ENCODE measurements at places on chromosomes 1 and 21.
A peak's percentile ranks its signal among the peaks of the same experiment; 100 is the strongest.

DNA sequence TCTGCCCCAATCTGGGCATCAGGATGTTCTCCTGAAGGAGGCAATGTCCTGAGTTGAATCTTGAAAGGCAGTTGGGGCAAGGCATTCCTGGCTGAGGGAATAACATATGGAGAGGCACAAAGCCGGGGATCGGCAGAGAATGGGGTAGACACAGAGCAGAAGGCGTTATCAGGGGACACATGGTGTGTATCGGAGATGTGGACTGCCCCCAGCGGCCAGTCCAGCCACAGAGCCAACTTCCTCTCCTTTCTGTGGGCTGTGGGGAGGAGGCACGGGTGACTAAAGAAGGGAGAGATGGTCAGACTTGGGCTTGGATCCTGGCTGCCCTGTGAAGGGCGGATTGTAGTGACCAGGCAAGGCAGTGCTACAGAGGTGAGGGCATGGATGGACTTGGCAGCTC lies 32.1 kb downstream of the FOXD2 start:
- no peak for DNase-seq

- no peak for DNase-seq
These were observed 366.0 kb downstream of the TTLL7 start for GRCh38 chr1:83632906-83633305.

- DNase-seq = peak; percentile 85
These were observed 37.3 kb downstream of the NENF start for GRCh38 chr1:212470059-212470458.

DNA sequence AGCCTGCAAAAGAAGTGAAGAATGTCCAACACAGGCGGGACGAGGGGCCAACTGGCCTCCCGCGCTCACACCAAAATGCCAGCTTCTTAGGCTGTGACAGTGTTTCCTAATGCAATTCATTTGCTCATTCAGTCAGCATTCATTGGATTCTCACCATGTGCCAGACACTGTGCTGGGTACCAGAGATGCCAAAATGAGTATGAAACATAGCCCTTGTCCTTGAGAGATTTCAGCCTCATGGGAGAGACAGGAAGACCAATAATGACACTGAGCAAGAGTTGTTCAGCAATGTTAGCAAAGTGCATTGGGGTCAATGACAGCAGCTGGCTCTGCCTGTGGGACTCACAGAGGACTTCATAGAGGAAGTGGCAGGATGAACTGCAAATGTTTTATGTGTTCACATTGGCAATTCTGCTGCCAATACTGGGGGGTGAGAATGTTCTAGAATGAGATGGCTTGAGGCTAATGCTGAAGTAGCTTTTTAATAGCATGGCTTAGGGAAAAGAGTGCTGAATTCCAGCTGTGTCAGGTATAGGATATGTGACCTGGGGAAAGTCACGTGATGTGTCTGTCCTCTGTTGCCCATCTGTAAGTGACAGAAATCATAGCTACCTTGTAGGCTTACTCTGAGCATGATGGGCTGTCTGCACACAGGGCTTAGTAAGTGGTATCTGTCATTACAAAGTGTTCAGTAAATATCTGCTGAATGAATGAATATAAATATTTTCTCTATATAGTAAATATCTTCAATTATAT lies 58.3 kb upstream of the KIF26B start:
- no peak for DNase-seq

DNA sequence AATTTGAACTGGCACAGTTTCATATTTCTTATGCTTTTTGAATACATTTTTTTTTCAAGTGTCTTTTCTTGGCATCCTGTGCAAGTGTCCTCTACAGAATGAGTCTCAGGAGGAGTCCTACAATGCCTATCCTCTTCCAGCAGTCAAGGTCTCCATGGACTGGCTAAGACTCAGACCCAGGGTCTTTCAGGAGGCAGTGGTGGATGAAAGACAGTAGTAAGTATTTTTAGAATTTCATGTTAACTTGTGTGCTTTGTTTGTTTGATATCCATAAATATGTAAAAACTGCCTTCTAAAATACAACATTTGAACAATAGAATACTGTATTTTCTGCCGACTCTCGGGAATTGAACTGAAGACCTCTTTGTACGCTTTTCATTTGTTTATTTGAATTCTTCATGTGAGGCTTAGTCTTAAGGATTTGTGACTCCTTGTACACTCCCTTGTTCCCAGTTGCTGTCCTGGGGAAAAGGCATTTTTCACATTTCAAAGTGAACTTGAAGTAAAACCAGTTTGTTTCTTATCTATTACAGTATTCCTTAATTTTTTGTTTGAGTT lies 56.6 kb downstream of the NCF2 start:
- no peak for DNase-seq

- DNase-seq = peak; percentile 82
These were observed 27.5 kb upstream of the EPB41 start for GRCh38 chr1:28886731-28887418.

- DNase-seq = no peak
These were observed 2.6 kb upstream of the TMCO4 start for GRCh38 chr1:19802269-19802668.

GRCh38 chr1:31614414-31615005 lies 3.0 kb upstream of the HCRTR1 start:
- DNase-seq = peak; percentile 23

GRCh38 chr1:62841587-62842169 lies 57.7 kb downstream of the ATG4C start:
- DNase-seq = no peak

- DNase-seq = no peak
These were observed 18.7 kb downstream of the C21orf58 start for GRCh38 chr21:46304955-46305354.

- no peak for DNase-seq
These were observed 3.7 kb downstream of the DMRTB1 start for GRCh38 chr1:53462769-53463501.

GRCh38 chr1:116740296-116740695 lies 13.9 kb upstream of the CD2 start:
- no peak for DNase-seq

DNA sequence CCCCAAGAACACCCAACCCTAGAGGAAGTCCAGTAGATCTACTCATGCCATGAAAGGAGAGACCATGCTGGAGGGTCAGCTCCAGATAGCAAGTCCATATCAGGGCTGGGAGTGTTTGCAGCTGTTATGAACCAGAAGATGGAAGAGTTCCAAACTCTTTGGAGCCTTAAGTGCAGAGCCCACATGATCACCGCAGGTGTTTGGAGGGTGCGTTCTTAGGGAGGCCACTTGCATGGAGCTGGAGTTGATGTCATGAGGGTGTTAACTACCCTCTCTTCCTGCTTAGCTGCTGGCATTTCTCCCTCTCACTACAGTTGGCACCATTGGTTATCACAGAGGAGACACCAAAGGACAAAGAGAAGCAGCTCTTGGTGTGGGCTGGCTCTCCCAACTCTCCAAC lies 616.9 kb downstream of the AJAP1 start:
- no peak for DNase-seq

DNA sequence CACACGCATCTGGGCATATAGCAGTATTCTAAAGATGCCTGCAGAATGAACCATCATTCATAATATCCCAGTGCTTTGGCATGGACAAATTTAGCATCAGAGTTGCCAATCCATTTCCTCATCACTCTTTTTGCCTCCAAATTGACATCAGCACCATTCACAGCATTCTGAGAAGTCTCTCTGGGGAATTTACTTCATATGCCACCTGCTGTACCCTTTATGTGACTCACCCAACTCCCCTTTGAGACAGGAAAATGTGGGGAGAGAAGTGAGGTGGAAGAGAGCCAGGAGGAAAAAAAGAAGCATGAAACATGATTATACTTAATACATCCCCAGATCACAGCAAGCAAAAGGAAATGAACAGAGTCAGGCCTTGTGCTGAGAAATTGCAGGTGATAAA lies 37.4 kb downstream of the RAB3B start:
- no peak for DNase-seq

- DNase-seq = no peak
These were observed 1.7 kb upstream of the GADD45A start for GRCh38 chr1:67683316-67683715.

DNA sequence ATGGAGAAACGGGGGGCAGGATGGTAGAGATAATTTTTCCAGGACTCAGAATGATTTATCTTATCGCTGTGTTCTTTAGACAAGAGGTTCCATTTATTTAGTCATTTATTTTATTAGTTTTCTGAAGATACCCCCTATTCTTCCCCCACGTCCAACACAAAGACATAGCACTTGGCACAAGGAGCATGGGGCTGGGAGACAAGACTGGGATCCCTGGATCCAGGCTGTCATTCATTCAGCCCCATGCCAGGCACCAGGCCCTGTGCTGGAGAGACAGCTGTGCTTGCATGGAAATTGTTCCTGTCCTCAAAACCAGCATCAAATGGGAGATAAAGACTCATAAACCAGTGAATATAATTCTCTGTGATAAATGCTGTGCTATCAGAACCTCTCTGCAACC lies 27.1 kb upstream of the PLXNA2 start:
- no peak for DNase-seq

GRCh38 chr1:196558411-196558810 lies 49.8 kb downstream of the KCNT2 start:
- DNase-seq = no peak

DNA sequence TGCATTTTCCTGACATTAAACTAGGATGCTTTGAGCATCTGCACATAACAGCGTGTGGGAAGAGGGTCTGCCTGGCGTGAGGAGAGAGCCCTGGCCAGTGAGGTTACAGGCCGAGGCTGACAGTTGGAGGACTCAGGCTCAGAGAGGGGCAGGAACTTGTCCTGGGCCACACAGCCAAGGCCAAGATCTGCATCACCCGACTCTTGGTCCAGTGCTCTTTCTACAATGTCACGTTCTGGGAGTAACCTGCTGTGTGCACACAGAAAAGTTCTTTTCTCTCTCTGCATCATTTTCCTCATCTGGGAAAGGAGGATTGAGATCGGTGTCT lies 42.8 kb upstream of the RUNX3 start:
- DNase-seq = no peak

DNA sequence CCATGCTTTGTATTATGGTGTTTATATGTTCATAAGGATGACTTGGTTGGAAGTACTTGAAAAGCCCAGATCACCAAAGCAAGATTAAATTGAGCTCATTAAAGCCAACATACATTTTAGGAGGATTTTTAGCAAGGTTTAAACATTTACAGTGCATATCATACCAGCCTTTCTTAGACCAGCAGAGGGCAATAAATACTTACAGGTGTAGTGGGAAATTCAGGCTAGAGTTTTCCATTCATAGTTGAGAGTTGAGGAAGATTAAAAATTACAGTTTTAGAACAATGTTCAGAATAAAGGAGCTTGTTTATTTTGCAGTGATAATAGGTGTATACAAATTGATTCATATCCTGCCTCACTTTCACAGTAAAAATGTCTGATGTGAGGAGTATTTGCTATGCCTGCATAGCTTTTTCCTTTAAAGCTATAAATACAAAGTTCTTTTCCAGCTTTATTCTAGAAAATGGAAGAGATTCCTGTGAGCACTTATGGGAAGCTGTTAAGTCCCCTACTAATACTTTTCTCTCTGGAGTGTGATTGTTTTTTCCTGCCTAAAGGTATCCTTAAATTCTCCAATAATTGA lies 35.3 kb downstream of the DTL start:
- DNase-seq = no peak

DNA sequence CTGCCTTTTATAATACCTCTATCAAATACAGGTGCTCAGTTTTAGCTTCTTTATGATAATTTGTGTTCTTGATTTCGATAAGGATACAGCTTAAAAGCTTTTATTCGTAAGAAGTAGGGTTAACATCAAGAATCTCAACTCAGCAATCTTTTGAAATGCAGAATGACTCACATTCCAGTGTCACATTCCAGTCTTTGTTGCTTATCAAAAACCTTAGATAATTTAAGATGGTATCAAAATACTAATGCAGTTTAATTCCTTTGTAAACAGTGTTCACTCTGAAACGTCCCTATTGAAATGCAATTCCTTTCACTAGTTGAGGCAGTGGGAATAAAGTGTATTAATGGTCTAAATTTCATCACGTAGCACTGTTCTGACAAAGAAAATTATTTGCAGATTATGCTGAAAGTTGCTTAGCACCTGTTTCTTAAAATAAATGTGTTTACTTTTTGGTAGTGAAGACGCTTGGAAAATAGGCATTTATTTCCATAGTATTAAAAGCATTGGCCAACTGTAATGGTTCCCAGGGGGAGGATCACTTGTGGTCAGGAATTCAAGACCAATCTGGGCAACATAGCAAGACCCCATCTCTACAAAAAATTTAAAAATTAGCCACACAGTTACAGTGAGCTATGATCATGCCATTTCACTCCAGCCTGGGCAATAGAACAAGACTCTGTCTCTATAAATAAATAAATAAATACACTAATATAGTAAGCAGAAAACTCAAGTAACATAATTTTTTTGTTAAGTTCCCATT lies 10.1 kb upstream of the CNN3 start:
- no peak for DNase-seq

- DNase-seq = no peak
These were observed 17.0 kb upstream of the SLC5A9 start for GRCh38 chr1:48205522-48205921.

DNA sequence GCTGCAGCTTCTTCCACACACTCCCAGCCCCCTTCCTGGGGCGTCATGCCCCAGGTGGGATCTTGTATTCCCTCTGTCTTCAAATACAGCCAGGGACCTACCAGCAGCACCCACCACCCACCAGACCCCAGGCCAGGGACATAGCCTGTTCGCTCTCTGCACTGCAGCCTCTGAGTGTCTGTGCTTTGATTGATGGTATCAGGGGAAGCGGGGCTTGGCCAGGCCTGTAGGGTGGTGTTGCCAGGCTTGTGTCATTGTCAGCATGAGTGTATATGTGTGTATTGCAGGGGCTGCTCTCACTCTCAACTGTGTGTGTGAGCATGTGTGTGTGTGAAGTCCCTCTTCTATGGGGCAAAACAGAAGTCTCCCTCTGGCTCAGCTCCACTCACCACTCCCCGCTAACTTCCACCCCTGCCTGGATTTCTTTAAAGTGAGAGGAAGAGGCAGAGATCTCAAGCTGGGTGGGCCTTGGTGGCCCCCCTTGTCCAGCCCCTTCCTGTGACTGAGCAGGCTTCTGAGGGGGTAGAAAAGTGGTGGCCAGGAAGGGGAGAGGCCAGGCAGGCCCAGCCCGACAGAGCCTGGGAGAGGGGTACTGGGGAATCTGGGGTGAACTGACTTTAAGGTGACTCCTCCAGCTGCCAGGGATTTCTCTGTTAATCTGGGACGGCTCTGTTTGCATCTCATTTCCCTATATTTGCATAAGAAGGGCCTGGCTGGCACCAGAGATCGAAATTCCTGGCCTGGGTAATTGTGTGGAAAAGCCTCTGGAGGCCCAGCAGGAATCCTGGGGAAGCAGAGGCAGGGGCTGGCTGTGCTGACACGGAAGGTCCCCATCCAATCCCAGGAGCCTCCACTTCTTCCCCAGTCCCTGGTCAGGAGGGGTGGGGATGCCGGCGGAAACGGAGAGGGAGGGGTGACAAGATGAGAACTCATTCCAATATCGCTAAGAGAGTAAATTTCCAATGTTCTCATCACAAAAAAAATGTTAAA lies 18.6 kb upstream of the ADGRB2 start:
- no peak for DNase-seq

GRCh38 chr1:74180490-74180889 lies 17.5 kb downstream of the LRRIQ3 start:
- no peak for DNase-seq

- no peak for DNase-seq
These were observed 28.0 kb upstream of the RNF2 start for GRCh38 chr1:185017338-185017737.

Measured in breast epithelium (tissue), 4 donors.